Mesenteric fat pad (tissue), 1 donor: ENCODE measurements at places on chromosomes 16 and 17. TPM values are rescaled to one million over a fixed set of nuclear protein-coding genes. Genes with fewer than 3 reads are reported as not detected.

Gene TPSG1
- not detected for total RNA-seq

DNA sequence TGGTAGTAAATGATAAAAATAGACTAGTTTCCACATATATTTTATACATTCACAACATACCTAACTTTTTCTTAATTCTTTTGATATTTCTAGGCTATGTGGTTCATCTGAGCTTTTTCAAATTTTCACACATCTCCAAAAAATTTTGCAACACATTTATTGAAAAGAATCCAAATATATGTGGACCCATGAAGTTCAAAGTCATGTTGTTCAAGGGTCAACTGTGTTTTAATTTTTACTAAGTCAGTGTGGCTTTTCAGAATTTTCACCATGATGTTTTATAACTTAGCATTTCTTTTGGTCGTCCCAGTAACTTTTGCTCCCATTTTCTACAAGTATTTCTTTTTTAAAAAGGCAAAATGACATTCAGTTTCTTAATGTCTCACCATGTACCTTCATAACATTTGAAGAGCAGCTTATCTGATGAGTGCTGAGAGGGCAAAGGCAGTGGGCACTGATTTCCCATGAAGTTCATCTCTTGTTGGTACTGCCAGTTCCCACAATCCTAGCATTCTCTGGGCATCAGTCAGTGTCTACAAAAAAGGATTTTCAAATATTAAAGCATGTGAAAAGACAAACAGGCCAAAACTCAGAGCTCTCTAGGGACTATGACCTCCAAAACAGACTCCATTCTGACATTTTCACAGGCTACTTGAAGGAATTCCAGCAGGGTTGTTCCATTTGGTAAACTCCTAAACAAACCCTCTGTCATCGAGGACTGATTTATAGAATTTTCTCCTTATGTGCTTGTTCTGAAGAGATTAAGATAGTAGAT lies 80.3 kb downstream of the MRTFB start:
- DNase-seq, result no peak

DNA sequence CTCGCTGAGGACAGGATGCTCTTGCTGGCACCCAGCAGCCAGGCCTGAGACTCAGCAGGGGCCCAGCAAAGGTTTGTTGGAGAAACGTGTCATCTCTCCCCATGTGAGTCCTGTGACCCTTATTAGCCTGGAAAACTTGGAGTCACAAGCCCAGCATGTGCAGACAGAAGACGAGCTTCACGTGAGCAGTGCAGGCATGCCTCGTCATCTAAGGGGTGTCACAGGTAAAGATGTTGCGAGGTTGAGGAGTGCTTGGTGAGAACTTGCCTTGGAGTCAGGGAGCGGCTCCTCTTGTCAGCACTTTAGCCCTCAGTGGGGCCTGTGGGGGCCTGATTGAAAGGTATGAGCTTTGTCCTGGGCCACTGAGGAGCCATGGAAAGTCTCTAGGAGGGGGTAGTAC lies 2.1 kb upstream of the CTRL start:
- DNase-seq, result no peak

GRCh38 chr17:21295036-21295952 lies 10.8 kb downstream of the MAP2K3 start:
- no peak for DNase-seq

Gene CDH11
- 23.7 TPM for total RNA-seq

DNA sequence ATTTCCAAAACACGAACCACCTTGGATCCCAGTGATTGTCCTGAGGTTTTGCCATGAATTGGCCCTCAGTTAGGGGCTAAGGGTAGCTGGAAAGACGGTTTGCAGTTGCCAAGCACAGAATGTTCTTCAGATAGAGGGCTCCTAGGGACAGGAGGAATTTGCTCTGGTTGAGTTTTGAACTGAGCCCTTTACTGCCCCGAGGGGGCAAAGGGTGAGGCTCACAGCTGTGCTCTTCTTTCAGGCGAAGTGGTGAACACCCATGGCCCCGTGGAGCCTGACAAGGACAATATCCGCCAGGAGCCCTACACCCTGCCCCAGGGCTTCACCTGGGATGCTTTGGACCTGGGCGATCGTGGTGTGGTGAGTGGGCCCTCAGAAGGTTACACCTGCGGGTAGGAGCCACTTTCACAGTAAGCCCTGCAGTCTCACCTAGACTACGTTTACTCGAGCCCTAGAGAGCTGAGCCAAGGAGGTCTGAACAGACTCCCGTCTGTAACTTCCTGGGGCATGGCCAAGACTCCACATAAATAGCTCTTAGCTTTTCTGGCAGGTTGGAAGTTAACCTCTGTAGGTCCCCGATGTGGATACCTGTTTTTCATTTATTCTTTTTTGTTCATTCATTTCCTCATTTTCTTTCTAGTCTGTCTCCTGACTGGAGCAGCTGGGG lies 32.5 kb downstream of the NMT1 start:
- no peak for DNase-seq

DNA sequence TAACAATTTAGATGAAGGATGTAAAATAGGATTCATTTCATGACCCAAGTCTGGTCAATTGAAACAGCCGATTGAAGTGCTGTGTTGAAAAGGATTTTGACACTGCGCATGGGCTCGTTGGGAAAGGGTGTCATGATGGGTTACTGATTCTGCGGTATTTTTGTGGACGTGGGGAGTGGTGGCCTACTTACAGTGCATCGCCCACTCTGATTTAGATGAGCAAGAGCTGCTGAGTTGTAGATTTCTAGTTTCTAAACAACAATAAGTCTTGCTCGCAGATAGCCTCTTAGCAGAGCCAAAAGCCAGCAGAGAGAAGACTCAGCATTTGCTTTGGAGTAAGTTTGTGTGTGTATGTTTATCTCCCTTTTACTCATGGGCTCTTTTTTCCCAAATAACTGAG lies 731.0 kb downstream of the MAF start:
- no peak for DNase-seq

Gene KRTAP4-6
- not detected for total RNA-seq
